Left lung (tissue), 14 donors: ENCODE measurements at places on chromosomes 2 and 18. TPM values are rescaled to one million over a fixed set of nuclear protein-coding genes. Genes with fewer than 3 reads are reported as not detected.

Gene ZC3H6
- 9.9 TPM for polyA plus RNA-seq

Gene RGPD6
- polyA plus RNA-seq: 55.2 TPM

Gene PAIP2B
- 11.5 TPM for polyA plus RNA-seq

Gene ITGAV
- 59.1 TPM for polyA plus RNA-seq

Gene MEP1B
- 0.11 TPM for polyA plus RNA-seq

Gene INPP1
- polyA plus RNA-seq: 25.3 TPM

Gene PAX3
- 0.13 TPM for polyA plus RNA-seq

Gene SLC40A1
- 188 TPM for polyA plus RNA-seq

Gene SPR
- 5.4 TPM for polyA plus RNA-seq

Gene CD207
- polyA plus RNA-seq: not detected

Gene SGO2
- polyA plus RNA-seq: 15.1 TPM

Gene C2orf15
- 7.1 TPM for polyA plus RNA-seq

GRCh38 chr2:147623328-147623727 is 221.5 kb upstream of the ACVR2A start:
- no peak for DNase-seq

GRCh38 chr2:204145791-204146190 is 209.2 kb downstream of the ICOS start:
- no peak for DNase-seq

DNA sequence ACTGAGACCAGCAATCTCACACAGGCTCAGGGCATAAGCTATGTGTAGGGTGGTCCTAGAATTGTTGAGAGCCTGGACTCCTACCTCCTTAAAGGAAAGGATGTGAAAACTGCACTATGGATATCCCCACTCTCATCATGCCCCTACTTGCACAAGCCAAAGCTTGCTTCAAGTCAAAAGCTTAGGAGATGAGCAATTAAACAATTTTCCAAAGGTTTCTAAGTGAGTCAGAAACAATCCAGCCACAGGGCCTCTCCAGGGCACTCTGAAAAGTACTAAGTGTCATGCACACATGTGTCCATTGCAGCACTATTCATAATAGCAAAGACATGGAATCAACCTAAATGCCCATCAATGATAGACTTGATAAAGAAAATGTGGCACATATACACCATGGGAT is 215.4 kb downstream of the AFF3 start:
- no peak for DNase-seq

- no peak for DNase-seq
Observed at GRCh38 chr2:38997781-38998180, 108.1 kb downstream of the ARHGEF33 start.

GRCh38 chr2:19857100-19857499 is 44.7 kb downstream of the TTC32 start:
- no peak for DNase-seq

GRCh38 chr2:96882906-96883305 is 13.0 kb upstream of the SEMA4C start:
- no peak for DNase-seq

- DNase-seq: no peak
Observed at GRCh38 chr2:60867007-60867406, 14.4 kb upstream of the REL start.

DNA sequence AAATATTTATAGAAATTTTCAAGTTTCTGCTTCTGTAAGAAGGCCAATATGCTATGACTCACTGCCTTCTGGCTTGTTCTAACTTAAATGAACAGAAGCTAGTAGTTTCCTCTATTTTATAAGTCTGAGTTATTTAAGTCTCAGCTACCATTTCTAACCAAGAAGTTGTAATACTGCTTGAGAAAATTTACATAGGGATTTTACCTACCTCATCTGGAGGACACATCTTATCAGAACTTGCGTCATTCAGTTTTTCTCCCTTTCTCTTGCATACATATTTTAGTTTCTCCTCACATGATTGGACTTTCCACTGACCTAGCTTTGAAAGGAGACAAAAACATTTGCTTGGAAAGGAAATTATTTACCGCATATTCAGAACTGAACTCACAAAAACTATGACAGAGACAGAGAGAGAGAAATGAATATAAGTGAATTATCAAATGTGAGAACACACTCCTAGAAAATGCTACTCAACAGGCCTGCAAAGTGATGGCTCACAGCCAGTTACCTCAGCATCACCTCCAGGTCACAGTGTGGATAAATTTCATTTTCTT is 81.1 kb upstream of the CD302 start:
- no peak for DNase-seq

- no peak for DNase-seq
Observed at GRCh38 chr2:96188821-96189526, 19.7 kb downstream of the STARD7 start.

DNA sequence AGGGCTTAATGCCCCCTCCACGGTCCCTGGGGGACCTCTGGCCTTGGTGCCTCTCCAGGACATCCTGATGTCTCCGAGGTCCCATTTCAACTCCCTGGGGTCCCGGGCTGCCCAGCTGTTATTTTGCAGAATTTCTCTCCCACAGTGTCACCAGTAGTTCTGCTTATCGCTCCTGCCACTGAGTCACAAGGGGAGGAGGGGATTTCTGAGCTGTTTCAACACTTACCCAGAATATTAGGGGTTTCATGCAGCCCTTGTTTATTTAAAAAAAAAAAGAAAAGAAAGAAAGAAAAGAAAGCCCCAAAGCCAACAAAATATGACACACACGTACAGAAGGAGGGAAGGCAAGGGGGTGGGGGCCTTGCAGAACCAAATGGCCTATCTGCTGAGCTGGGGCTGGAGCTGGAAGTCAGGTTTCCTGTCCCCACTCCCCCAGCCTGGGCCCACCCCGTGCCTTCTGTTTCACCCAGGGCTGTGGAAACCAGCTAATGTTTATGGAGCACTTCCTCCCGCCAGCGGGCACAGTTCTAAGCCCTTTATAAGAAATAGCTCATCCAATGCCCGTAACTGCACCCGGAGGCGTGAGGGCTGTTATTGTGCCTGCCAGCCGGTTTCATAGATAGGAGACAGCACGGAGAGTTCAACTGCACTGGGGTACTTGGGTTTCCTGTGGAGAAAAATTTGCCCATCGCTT is 8.4 kb upstream of the ARID5A start:
- DNase-seq: no peak

GRCh38 chr2:24785671-24786321 is 7.4 kb downstream of the PTRHD1 start:
- DNase-seq: peak; percentile 66

GRCh38 chr2:80303006-80303908 is 1.3 kb downstream of the LRRTM1 start:
- DNase-seq: no peak

GRCh38 chr2:232489516-232490220 is 2.0 kb upstream of the ECEL1 start:
- peak; percentile 63 for DNase-seq

DNA sequence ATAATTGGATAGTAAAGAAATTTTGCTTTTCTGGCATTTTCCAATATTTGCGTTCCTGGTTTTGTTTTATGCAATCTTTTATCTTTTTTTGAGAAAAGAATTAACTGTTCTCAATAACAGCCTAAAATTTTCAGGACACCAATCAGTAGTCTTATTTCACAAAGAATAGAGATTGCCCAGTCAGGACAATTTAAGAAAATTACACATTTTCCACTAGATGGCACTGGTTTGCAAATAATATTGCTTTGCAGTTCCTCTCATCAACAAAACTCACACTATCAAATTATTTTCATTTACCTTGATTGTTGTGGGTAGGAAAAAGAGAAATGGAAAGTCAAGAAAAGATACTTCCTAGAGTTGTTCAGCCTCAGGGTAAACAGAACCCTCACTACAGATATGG is 2.4 kb upstream of the RBM45 start:
- no peak for DNase-seq

GRCh38 chr2:119429225-119429981 is 2.3 kb upstream of the TMEM37 start:
- DNase-seq: no peak

- DNase-seq: no peak
Observed at GRCh38 chr18:47574966-47575365, 323.5 kb upstream of the SKOR2 start.

DNA sequence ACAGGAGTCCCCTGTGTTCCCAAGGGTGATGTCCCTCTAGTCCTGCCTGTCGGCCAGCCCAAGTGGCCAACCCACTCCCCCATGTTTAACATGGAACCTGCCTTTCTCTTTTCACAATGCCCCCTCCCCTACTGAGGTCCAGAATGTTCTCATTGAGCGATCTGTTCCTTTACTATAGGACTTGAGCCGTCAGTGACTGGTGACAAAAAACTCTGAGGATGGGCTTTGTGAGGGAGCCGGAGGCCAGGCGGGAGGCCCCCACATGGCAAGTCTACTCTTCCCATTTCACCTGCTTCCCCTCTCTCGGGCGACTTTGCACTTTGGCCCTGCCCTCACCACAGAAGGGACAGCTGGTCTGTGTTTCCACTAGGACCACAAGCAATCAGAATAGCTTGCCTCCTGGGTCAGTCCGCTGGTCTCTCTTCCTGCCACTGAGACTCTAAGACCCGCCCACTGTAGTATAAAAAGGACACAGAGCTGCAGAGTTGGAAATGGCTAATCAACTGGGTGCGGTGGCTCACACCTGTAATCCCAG is 146.5 kb upstream of the RAB12 start:
- no peak for DNase-seq

DNA sequence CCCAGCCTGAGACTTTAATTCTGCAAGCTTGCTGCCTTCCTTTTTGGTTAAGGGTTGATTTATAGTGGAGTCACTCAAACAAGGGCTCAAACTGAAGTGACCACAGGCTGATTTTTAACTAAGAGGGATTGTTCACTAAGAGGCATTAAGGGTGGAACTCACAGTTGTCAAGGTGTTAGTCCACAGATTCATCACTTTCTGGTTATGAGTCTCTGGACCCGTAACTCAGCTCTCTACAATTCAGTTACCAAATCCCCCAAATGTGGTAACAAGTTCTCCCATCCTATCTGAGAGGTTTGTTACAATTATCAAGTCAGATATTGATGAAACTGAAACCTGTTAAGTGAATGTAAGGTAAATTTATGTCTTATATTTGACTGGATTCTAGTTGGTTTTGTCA is 185.9 kb upstream of the KLHL14 start:
- DNase-seq: no peak

DNA sequence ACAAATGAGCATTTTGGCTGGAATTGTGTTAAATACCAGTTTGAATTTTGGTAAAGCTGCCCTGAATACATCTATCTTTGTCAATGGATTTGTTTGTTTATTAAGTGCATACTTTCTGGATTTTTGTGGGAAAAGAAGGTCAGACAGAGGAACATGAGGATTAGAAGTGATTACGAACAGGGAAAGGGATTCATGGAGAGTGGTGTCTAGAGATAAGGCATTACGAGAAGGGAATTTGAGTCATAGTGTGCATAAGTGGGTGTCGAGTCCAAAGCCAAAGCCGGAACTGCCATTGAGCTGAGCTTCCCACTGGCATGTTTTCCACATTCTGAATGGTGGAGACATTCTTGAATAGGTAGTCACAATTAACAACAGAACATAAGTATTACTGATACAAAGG is 68.9 kb upstream of the EFEMP1 start:
- DNase-seq: no peak

DNA sequence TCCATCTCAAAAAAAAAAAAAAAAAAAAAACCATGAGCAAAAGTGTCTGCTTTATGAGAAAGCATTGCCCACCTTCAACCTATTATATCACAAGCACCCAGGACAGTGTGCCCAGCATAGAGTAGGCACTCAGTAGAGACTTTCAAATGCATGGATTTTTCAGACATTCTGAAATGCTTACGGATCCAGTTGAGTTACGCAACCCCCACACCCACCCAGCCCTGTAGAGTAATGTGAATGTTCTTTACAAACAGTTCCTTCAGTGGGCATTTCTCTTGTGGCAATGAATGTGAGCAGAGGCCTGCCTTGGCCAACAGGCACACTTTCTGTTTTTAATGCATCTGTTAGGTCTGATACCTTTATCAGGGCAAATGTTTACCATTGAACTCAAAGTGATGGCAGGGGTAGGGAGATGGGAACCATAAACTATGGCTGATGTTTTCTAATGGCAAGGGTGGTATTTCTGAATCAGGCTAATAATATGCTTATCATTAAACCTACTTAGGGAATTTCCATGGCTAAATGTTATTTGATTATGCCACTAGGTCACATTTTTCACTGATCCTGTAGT is 65.0 kb upstream of the RPL31 start:
- DNase-seq: no peak

DNA sequence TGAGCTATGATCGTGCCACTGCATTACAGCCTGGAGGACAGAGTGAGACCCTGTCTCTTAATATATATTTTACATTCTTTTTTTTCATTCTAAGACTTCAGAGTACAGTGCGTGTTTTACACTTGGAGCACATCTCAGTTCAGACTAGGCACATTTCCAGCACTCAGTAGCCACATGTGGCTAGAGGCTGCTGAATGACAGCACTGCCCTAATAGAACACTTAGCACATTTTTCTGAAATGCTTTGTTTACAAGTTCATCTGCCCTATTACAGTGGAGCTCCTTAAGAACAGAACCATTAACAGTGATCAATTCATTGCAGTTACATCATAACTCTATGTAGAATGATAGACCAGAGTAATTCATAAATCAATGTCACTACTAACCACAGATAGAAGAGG is 138.1 kb downstream of the SUCLG1 start:
- DNase-seq: no peak

GRCh38 chr18:69763002-69763401 is 184.7 kb downstream of the CD226 start:
- no peak for DNase-seq

DNA sequence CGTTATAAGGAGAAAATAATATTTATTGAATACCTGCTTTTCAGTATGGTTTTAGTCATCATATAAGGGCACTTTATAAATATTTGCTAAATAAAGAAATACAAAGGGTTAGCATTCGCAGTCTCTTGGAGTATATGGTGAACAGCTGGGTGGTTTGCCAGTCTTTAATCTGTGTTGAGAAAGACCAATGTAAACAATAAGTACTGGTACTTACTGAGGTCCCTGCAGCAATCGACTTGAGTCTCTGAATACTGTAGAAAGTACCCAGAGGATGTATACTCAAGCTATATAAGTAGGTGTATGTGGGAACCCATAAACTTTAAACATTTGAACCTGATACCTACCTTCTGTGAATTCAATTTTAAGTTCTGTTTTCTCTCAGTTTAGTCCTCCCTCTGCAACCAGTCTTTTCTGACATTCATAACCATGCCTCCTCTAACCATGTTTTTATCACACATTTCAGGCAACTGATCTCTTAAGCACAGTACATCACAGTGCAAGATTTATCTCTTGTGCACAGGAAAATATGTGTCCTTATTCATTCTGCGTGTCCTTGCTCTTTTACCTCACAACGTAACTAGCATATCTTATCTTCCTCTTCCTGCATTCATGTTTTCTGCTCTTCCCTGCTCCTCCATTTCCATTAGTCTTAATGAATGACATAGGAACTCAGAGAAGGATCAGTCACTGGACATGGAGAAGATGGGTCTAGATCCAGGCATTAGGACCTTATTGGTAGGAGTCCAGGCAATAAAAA is 21.7 kb downstream of the C18orf63 start:
- no peak for DNase-seq

DNA sequence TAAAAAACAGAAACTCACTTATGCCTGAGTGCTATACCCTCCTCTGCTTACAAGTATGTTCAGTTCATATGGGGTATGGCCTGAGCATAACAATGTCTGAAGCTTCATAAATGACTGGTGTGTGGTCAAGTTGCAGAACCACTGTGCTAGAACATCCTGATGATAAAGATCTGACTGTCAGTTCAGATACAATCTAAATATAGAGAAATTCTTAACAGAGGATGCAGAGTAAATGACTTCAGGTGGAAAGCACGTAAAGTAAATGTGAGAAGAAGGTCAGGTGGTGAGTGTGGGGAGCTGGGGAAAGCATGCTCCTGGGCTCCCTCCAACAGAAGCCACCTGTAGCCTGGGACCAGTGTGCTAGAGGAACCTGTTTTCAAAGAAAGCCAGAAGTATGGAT is 926.2 kb downstream of the TSN start:
- no peak for DNase-seq

GRCh38 chr2:101710471-101711318 is 13.2 kb downstream of the MAP4K4 start:
- no peak for DNase-seq
